ENCODE measurements at places on chromosomes 4 and X.

DNA sequence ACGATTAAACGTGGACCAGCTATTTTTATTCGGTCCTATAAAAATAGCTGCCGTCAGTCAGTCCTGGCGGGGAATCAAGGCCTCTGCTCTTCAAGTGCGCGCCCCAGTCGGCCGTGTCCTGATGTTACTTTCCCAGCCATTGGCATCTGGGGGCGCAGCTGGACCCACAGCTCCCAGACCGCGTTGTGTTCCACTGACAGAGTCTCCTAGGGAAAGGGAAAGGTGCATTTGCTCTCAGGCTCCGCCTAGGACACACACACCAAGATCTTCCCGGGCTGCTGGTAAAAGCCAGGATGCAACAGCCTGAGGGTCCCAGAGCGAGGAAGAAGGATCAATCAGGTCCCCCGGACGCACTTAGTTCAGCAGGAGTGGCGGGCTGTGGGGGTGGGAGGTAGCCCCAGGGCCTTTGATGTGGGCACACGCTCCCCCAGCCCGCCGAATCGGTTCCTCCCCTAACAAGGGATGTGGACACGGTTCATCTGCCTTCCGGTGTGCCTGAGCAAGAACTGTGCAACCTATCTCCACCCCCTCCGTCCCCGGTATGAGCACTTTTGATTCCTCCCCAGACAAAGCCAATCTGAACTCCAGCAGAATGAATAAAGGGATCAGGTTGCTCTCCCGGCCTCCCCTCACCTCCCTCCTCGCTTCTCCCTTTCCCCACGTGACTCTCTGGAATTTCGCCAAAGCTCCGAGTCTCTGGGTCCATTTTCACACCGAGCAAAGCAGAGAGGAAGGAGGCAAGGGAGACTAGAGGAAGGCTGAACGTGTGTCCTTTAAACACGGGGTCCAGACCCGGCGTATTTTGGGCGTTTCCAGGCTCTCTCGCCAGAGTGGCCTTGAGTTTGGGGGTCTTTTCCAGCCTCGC is 626 bp upstream of the FRAS1 start:
- peak; percentile 53 for DNase-seq

- DNase-seq: no peak
Measured at GRCh38 chr4:90152024-90152423, 24.8 kb downstream of the CCSER1 start.

DNA sequence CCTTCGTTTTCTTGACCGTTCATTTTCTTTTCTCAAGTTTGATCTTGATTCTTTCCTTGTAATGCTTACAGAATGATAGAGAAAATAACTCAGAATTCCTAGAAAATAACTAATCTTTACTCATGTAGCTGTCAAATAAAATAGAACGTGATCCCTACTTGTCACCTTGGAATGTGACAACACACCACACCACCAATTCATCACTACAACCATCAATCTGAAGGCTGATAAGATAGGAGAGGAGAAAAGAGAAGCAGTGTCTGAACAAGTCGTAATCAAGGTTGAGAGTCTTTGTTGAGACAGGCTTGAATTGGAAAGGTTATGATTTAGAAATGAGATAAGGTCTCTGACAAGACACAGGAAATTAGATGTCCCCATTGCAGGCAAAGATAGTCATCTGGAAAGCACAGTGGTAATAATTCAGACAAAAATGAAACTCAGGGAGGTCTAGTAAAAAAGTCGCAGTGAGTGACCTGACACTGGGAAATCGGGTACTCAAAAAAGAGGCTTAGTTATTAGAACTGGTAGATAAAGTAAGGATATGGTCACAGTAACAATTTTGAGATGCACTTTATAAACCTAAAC is 456.2 kb downstream of the FAT4 start:
- no peak for DNase-seq

GRCh38 chrX:46244451-46244850 is 300.8 kb downstream of the ZNF674 start:
- no peak for DNase-seq

DNA sequence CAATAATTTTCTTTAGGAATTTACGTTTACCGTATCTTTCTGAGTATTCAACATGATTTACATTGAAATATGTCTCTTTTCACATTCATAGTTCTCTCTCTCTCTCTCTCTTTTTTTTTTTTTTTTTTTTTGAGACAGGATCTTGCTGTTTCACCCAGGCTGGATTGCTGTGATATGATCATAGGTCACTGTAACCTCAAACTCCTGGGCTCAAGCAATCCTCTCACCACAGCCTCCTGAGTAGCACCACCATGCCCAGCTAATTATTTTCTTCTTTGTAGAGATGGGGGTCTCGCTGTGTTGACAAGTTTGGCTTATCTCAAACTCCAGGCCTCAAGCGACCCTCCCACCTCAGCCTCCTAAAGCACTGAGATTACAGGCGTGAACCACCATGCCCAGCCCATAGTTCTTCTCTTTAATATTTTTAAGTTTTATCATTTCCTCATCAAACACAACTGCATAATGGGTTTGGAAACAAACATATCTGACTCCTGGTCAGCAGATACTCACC is 9.8 kb downstream of the SRP72 start:
- no peak for DNase-seq

DNA sequence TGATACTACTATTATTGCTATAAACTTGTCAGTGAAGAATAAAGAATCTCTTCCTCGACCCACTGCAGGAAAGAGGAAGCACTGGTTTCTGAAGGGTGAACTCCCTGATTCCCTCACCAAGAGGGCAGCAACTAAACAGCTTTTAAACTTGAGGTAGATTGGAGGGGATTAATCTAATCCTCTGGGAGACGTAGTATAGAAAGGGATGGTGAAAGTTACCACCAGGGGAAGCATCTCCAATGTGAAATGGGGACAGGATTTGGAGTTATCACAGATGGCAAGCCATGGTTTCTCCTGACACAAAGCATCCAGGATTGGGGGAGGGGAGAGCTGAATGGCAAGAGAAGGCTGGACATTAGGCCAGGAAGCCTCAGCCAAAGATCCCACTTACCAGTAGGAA is 62.7 kb upstream of the PTPN13 start:
- no peak for DNase-seq

DNA sequence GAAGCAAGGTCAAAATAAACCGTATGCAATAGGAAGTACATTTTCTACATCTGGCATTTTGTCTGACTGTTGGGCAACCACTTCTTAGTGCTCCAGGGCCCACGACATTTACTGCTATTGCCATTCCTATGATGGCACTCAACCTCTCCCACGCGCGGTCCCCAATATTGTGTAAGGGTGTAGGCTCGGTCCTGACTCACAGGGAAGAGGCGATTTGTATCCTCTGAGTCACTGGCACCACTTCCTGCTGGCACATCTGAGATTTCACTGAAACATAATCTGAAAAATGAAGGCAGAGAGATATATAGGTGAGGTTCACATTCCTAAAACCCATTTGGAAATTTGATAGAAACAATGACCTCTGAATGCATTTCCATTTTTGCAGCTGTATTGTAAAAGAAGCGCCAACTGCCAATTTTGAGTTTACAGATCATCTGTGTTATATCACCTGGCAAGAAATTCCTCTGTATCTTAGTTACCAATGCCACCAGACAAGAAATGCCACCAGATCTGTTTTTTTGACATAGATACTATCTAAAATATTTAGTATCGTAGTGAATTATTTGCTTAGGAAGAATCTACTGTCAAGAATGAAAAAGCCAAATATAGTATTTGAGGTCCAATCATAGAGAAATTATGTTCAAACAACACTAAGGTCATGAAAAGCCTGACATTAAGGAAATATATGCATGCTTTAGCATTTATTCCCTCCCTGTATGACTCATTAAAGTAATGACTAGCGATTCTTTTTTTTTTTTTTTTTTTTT is 9.8 kb downstream of the EREG start:
- peak; percentile 57 for DNase-seq

GRCh38 chrX:23633834-23634580 is 33.3 kb upstream of the PRDX4 start:
- DNase-seq: no peak

DNA sequence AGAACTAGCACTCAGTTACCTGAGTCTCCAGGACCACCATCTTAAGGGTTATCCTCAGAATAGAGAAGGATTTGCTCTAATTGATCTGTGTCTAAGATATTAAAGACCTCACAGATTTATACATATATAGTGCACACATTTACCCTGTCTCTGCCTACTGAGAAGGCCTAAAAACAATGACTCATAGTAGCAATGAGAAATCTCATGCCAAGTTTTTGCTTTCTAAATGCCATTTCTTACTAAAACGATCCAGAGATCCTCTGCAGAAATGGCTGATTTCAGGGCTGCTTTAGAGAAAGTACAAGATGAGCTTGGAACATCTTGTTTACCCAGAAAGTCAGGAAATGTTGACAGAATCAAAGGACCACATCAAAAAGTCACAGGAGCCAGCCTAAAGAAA is 79.1 kb upstream of the INPP4B start:
- no peak for DNase-seq

GRCh38 chr4:67604029-67604381 is 45.5 kb downstream of the STAP1 start:
- DNase-seq: no peak

DNA sequence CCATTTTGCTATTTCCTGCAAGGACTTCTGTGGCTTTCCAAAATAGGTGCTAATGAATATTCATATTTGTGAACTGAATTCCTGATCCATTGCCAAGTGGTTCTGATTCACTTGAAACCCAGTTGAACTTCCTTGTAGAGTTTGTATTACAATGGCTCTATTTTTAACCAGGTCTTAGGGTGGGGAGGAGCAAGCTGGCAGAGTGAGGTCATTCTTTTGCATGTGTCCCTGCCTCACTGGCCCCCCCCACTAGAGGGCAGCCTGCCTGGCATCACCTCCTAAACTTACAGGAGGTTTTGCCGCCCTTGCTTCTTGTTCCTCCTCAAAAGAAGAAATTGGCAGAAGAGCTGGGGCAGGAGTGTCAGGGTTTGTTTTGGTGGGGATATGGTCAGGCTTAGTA is 10.5 kb downstream of the PTTG2 start:
- peak; percentile 85 for DNase-seq

- DNase-seq: no peak
Measured at GRCh38 chrX:132738951-132739350, 219.5 kb downstream of the HS6ST2 start.

DNA sequence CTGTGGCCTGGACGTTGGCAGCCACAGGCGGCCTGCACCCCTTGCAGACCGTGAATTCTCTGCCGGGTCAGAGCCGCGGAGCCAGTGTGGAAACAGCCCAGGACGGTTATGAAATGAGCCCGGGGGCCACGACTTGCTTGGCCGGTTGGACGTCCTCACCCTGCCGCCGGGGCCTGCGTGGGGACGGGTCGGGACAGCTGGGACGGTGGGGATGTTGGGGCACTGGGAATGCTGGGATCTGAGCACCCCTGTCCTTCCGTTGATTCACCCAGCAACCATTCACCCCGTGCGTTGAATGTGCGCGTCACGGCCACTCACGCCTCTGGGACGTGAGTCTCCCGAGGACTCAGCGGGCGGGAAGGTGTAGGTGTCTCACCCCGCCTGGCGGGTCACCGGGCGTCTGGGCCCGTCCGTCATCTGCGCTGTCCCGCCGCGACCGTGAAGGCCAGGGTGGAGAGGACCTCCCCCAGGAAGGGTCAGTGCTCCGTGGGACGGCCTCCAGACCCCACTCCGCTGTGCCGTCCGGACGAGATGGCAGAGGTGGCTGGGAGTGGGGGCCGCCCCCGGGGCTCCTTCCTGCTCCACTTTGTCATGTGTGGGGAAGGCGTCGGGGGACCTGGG is 4.5 kb upstream of the PLCXD1 start:
- peak; percentile 62 for DNase-seq

- no peak for DNase-seq
Measured at GRCh38 chr4:87012265-87012953, 77.6 kb downstream of the AFF1 start.

- DNase-seq: no peak
Measured at GRCh38 chrX:31894152-31894551, 822.3 kb upstream of the FTHL17 start.

DNA sequence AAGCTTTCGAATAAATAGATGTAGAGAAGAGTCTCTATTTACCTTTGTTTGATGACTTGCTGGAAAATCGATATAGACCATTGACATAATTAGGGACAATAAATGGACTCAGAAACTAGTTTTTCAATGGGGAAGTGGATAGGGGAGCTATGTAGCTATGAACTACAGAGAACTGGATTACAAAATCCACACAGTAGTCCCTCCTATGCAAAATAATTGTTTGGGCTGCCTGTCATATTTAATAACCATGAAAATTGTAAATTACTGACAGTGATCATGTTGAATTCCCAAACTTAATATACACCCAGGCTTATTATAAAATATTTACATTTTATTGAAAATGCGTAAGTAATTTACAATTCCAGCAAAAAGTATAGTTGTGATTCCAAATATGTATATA is 333.1 kb upstream of the FAM241A start:
- no peak for DNase-seq

GRCh38 chrX:19017271-19017670 is 33.4 kb upstream of the PHKA2 start:
- DNase-seq: no peak

GRCh38 chr4:122827879-122828601 is 1.4 kb downstream of the FGF2 start:
- peak; percentile 42 for DNase-seq

DNA sequence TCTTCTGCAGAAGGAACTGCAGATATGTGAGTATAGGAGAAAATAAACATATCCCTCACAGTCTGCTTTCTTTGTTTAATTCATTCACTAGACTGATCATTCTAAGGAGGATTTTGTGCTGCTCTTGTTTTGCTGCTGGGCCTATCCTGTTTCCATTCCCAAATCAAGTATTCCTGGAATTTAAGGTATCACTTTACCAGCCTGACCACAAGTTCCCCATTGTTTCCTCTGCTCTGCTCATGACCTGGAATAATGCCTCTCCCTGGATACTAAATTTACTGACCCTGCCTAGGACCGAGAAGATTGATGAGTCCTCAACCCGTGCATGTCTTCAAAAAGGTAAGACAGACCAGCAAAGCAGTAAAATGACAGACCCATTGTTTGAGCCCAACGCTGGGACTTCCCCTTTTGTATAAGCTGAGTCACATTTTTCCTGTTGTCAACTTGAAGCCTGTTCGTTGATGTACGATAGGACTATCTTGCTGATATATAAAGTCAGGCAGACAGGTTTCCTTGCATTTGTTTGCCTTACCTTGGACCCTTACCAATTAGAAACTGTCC is 85.5 kb upstream of the TET2 start:
- no peak for DNase-seq

DNA sequence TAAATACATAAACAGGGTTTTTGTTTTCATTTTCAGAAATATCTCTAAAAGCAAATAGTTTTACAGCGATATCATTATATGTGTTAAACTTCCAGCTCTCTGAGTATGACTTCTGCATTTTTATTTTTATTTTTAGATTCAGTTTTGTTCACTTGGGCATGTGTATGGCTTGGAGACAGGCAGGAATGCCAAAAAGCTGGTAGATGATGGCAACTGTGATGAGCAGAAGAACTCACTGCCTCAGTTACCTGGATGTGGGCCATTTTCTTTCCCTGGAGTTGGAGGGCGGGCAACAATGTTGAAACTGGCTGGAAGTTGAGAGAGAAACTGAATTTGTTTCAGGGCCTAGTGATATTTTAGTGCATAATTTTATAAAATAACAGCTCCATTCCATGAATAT is 266.4 kb downstream of the ARHGAP24 start:
- DNase-seq: no peak

Data from mucosa of descending colon (tissue), 3 donors.